ENCODE measurements at places on chromosomes 3 and 15.

DNA sequence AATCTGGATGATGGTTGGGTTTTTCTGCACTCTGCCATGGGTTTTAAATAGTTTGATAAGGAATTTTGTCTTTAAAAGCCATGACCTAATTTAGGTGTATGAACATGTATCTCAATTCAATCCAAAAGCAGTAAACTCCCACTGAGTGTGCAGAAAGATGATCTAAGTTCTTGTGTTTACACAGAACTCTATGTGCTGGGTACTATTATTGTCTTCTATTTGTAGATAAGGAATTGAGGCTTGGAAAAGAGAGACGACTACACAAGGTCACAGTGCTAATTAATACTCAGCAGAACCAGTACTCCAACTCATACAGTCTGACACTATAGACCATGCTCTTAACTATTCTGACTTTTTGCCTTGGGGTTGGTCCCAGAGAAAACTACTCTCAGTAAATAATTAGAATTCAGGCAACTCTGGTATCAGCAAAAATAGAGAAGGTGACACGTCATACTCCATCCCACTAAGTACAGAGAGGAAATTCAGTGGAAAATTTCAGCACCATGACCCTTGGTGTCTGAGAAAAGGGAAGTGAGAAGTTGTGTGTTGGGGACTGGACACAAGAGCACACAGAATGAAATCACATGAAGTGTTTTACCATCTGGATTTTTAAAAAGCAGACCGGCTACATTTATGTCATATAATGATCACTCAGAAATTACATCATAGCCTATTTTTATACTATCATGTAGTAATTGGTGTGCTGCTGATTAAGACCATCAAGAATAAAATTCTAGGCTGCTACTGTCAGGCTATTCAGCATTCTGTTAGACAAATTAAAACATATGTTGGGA lies 18.3 kb upstream of the MYH15 start:
- DNase-seq: no peak

DNA sequence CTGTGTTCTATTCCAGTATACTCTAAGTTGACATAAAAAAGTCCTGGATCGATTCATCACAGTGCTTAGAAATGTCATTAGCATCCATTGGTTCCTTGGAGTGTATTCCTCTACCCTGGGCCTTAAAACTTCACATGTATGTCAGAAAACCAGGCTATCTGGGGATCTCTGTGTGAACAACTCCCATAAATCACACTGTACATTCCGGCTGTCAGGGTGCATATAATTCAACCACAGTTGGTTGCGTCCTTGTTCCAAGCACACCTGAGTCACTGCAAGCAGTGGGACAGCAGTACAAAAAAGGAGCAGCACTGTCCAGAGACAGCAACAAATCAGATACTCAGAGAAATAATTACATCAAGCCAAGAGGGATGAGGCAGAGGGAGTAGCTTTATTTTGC lies 52.4 kb downstream of the PDZRN3 start:
- DNase-seq: peak; percentile 60

DNA sequence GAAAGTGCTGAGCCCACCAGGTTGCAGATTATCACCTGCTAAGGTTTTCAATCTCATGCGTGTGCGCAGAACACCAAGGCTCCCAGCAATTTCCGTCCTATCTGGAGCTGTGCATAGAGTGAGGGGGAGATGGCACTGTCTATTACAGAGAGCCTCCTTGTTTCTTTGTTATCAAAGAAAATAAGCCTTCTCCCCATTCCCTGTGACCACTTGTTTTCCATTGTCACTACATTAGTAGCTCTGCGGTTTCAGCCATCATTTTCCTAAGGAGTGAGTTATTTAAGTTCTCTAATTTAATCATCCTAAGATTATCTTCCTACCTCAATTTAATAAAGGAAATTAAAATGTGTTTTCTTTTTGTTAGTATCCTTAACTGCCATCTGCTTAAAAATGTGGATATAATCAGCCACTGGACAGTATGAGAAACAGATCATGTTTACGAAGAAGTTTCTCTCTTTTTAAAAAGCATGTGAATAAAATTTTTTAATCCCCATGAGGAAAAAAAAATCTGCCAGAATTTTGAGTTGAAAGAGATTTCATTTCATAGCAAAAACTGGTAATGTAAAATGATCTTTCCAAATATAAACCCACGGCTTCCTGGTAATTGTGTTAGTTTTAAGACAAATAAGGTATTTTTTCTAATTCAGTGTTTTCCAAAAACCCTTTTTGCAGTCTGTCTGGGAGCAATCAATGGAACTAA lies 172.3 kb upstream of the UBE2E1 start:
- DNase-seq: no peak

DNA sequence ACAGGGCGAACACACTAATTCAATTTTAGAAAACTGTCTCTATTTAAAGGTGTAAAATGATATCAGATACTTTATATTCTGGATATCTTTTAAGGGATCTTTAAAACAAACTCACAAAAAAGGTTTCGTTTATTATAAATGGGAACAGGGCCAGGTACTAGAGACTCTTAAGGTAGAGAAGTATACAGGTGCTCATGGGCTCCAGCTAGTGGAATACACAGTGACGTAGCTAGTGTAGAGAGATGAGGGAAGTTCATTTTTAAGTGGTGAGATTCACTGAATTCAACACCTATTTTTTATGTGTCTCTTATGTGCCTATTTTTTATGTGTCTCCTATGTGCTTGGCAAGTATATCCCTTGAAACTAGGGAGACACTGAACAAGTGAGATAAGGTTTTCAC lies 132.7 kb upstream of the FAM3D start:
- DNase-seq: no peak

GRCh38 chr3:196501316-196502044 lies 2.1 kb downstream of the RNF168 start:
- peak; percentile 57 for DNase-seq

GRCh38 chr3:179476215-179476614 lies 24.9 kb upstream of the GNB4 start:
- DNase-seq: peak; percentile 65

GRCh38 chr15:77738038-77738370 lies 105.3 kb upstream of the LINGO1 start:
- DNase-seq: no peak

- no peak for DNase-seq
Observed at GRCh38 chr3:46750555-46751038, 32.9 kb upstream of the PRSS50 start.

GRCh38 chr3:111594781-111595180 lies 365 bp downstream of the ZBED2 start:
- no peak for DNase-seq

DNA sequence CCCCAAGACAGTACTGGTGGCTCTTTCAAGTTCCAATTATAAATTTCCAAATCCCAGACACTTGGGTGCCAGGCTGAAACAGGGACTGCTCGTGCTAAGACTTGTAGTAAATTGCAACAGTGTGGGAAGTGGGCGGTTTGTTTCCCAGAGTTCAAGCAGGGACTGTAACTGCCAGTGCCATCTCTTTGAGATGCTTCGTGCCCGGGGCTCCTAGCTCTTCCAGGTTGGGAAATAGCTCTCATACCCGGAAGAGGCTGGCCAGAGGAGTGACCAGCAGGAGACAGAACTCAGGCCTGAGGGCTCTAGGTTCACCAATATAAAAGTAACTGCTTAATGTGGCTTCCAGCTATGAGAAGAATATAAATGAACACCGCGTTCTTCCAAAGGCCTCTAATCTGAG lies 54.0 kb upstream of the NEO1 start:
- DNase-seq: peak; percentile 52

GRCh38 chr3:60573494-60573893 lies 677.8 kb downstream of the FHIT start:
- DNase-seq: no peak

DNA sequence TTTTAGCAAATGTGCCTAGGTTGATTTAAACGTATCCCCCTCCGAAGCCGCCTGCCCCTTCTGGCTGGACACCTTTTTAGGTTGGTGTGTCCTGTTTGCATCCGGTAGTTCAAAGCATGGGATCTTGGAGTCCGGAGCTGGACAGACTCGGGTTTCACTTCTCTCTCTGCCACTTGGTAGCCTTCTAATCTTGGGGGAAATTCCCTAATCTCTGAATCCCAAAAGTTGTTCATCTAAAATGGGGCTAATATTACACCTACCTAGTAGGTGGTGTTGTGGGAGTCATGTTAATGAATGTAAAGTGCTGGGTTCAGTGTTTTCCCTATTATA lies 760 bp downstream of the FANCI start:
- no peak for DNase-seq

GRCh38 chr3:57179580-57180410 lies 14.6 kb upstream of the IL17RD start:
- no peak for DNase-seq

GRCh38 chr15:48858401-48858800 lies 19.5 kb upstream of the EID1 start:
- no peak for DNase-seq

- no peak for DNase-seq
Observed at GRCh38 chr3:145450018-145450682, 710.8 kb downstream of the PLOD2 start.

- DNase-seq: no peak
Observed at GRCh38 chr15:66653398-66653797, 48.6 kb upstream of the SMAD6 start.

DNA sequence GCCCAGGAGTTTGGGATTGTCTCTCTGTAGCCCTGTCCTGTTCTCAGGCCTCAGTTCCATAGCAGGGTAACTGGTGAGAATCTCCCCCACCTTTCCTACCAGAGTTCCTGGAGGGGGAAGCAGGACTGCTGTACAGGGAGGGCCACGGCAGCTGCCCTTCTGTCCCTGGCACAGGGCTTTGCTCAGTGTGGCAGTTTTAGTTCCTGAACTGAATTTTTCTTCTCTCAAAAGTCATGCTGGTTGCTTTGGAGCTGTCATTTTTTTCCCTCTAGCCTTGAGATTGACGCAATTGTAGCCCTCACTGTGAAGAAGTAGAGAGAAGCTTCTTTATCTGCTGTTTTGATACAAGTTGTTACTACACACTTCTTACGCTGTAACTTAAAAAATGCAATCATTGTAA lies 55.5 kb downstream of the TPRG1 start:
- DNase-seq: no peak

DNA sequence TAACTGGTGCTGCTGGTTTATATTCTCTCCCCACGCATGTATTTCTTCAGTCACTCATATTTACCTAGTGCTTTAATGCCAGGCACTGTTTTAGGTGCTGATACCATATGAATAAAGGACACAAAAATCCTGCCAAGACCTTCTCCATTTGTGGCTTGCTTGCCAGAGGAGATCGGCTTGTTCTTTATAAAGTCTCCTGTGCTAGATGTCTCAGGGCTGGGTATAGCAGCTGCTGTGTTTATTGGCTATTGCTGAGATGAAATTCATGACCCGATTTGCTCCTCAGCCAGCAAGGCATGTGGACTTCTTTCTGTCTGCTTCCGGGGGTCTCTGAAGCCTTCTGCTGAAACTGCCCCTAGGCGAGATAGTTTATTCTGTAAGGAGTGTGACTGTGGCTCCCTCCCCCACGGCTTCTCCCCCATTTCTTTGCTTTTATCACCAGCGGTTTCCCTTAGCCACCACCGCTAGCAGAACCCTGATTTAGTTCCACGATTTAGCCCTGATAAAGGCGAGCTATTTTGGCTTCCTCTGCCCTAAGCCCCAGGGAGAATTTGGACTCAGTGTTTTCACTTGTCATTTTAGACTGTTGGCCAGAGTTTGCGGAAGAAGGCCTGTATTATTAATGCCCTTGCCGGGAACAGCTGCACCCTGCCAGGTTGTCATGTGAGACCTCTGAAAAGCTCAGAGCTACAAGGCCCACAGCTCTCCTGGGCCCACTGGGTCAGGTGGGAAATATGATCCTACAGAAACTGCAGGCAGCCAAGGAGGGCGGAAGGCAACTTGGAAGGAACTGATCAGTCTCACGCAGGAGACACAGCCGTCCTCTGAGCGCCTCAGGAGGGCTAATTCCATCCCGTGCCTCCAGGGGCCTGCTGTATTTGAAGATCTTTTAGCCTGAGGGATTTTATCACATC lies 46.8 kb downstream of the ST6GAL1 start:
- peak; percentile 97 for DNase-seq

GRCh38 chr3:74636981-74637380 lies 22.5 kb upstream of the CNTN3 start:
- no peak for DNase-seq

- DNase-seq: no peak
Observed at GRCh38 chr3:81735334-81735733, 26.1 kb downstream of the GBE1 start.

- no peak for DNase-seq
Observed at GRCh38 chr3:140733623-140734022, 55.8 kb downstream of the TRIM42 start.
